NCI-H2081 (cell line): ENCODE measurements at places on chromosomes 12 and 14.

DNA sequence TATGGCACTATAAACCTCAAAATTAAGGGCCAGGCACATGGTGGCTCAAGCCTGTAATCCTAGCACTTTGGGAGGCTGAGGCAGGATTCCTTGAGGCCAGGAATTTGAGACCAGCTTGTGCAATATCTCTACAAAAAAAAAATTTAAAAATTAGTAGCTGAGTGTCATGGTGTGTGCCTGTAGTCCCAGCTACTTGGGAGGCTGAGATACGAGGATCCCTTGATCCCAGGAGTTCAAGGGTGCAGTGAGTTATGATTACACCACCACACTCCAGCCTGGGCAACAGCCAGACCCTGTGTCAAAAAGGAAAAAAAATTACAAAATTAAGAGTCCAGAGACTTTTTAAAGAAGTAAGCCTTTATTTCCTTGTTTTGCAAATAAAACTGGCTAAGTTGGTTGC is 1.8 kb upstream of the GCN1 start:
- no peak for DNase-seq

- DNase-seq: no peak
Measured at GRCh38 chr14:72738161-72738611, 155.7 kb downstream of the DPF3 start.

DNA sequence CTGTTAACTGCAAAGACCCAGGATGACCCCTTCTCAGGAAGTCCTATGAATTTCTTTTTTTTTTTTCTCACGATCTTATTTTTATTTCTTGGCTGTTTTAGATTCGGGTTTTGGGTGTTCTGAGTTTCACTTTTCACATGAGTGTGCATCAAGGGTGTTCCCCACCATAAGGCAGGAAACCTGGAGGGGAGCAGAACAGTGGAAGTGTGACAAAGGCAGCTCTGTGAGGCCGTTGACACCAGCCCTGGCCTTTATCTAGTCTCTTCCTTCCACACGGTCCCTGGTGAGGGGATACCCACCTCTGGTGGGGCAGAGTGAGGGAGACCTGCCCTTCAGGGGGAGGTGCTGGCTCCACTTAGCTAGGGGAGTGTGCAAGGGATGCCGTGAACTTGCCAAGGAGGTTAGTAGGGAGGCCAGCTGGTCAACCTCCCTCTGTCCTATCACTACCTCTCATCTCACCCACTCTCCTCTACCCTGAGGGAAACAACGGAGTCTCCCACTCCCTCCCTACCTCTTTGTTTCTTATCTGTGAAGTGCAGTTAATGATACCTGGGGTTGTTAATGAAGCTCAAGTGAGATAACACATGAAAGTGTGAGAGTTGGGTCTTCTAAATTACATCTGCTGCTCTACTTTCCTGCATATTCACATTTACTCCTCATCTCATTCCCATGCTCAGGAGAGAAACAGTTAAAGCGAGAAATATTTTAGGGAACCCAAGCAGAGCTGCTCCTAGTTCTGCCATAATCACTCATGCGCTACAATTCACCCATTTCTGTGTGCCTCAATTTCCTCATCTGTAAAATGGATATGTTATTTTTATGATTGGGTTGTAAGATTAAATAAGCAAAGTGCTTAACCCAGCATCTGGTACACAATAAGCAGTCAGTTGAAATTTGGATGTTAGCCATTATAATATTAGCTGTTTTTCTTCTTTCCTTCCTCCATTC is 4.4 kb upstream of the GALNT6 start:
- DNase-seq: no peak

- no peak for DNase-seq
Measured at GRCh38 chr12:110906083-110906482, 14.3 kb downstream of the MYL2 start.
